ENCODE measurements at places on chromosomes 12 and 14. TPM values are rescaled to one million over a fixed set of nuclear protein-coding genes. Genes with fewer than 3 reads are reported as not detected.
A peak's percentile ranks its signal among the peaks of the same experiment; 100 is the strongest.

The IL26 gene
- not detected for polyA plus RNA-seq

The SELPLG gene
- polyA plus RNA-seq = 0.61 TPM

DNA sequence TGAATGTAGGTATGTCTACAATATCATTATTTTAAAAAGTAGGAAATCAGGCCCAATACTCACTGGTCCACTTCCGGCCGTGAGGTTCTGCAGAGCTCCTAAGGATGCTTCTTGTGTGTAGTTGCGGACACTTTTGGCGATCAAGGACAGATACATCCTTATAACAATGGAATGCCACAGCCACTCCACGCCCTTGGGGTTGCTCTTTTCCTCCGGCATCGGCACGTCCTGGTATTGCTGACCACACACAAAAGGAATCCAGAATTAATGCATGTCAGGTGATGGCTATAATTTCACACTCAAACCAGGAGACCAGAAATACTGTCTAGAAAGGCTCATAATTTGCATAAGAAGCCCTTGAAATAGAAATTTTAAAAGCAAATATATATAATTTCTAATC, 65.6 kb upstream of the YARS2 start:
- DNase-seq = no peak

- DNase-seq = no peak
These were observed 150.2 kb upstream of the CLEC14A start for GRCh38 chr14:38405851-38406635.

- DNase-seq = no peak
These were observed 22.6 kb downstream of the OR10G3 start for GRCh38 chr14:21557084-21557901.

The LRFN5 gene
- 0.30 TPM for polyA plus RNA-seq

The AMN gene
- 4.3 TPM for polyA plus RNA-seq

The DTX1 gene
- 4.0 TPM for polyA plus RNA-seq

DNA sequence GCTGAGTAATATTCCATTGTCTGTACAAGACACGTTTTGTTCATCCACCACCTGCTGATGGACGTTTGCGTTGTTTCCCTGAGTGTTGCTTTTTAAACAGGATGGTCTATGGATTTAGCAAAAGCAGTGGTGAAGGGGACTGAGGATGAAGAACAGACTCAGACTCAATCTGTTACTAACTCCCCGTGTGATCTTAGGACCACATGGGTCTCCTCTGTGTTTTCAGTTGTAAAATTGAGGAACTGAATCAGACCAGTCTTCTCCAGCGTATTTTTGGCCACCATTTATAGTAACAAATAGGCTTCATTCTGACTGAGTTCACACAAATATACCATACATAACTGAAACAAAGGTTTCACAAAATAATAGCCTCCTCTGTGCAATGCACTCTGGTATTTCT, 85.6 kb downstream of the FOXN3 start:
- no peak for DNase-seq

DNA sequence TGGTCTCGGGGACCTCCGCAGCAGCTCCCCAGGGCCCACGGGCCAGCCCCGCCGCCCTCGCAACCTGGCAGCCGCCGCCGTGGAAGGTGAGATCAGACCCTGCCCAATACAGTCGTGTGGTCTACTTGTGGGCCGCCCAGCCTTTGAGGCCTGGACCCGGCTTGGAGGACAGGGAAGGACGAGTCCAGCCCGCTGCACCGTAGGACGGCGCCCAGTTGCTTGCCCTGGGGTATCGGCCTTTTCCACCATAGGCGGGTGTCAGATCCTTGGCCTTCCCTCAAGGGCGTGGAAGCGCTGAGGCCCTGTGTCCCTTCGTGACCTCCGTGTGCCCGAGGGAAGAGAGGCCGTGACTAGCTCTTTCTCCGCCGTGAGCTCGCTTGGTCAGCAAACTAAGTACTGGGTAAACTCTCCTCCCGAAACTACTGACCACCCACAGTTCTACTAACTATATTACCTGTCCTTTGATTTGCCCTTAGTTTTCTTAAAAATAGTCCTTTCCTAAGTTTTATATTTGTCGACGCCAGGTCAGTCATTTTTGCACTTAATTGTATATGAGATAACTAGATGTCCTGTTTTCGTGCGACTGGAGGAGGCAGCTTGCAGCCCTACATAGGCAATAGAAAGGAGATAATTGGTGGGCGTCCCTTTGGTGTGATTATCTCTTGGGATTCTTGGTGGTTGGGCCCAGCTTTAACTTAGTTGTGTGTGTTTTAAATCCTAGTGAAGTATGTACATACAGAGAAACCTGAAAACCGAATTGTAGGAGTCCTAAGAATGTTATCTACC, 757 bp downstream of the SLC25A3 start:
- peak; percentile 47 for DNase-seq

The GLIPR1L1 gene
- not detected for polyA plus RNA-seq

DNA sequence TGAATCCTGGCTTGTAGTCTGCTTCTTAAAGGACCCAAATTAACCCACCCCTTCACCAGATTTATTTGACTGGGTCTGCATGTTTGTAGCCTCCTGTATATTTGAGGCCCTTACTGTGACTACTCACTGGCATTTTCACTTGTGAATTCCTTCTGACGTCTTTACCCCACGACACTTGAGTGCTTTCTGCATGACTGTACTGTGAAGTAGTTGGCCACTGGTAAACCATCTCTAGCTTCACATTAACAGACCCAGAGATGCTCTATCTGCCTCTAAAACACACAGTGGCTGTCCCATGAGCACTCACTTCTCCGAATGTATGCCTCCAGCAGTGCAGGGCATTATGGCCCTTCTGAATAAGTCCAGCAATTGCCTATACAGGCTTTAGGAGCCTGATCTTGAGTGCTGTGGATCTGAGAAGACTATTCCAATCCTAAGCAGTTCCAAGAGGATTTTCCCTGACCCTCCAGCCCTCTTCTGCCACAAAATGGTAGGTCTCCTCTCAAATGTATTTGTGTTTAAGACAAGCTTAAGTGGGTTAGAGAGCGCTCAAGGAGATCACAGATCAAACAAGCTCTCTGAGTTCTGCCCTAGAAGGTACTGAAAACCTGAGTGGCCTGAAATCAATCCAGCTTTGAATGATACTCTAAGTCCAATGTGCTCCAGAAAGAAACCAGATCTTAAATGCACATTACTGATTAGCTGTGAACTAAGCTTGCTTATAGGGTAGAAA, 534.7 kb downstream of the RPS29 start:
- no peak for DNase-seq

DNA sequence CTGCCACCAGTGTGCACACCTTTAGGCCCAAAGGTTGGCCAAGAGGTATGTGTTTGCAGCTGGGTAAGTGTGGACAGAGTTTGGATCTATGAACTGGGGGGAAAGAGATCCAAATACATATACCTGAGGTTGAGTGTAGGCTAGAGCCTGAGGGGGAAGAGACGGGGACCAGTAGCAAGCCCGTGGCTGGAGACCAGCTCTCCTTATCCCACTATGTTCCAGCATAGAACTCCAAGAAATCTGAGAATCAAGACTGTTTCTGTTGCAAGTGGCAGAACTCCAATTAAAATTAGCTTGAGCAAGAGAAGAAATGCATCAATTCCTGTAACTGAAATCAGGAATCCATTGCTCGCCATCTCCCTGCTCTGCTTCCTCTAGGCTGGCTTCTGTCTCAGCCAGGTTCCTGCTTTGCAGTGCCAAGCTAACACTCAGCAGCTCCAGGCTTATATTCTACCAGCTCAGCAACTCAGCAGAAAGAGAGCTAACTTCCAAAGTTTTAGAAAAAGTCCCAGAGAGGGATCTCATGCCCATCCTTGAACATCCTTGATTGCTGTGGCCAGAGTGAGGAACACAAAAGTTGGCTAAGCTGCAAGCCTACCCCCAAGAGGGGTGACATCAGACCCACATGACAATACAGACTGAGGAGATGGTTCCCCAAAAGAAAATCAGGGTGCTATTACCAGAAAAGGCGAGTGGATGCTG, 1.5 kb upstream of the PCK2 start:
- no peak for DNase-seq

Data from pancreas (tissue), 10 donors.